ENCODE measurements at places on chromosomes 1 and 21.

DNA sequence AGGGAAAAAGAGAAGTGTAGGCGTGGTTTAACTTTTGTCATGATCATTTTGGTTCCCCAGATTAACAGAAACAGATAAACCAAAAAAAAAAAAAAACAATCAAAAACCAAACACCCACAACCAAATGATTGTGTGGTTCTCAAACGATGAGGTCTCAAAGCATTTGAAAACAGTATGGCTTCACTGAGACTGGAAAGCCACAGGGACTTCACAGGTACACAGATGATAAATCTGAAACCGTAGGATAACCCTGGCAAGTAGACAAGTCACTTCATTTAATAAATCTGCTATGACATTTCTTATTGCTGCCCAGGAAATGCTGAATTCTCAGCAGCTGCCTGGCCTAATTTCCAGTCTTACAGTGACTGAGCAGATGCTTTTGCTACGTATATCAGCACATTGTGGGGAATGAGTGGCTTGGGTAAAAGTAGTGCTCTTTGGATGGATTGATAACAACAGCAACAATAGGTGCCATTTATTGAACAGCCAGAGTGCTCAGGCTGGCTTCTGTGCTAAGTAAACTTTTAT lies 6.1 kb downstream of the ST6GALNAC3 start:
- DNase-seq = no peak

GRCh38 chr21:27371115-27371974 lies 404.5 kb upstream of the ADAMTS5 start:
- DNase-seq = no peak

- DNase-seq = no peak
These were observed 116.7 kb downstream of the LACTBL1 start for GRCh38 chr1:22855668-22856606.

DNA sequence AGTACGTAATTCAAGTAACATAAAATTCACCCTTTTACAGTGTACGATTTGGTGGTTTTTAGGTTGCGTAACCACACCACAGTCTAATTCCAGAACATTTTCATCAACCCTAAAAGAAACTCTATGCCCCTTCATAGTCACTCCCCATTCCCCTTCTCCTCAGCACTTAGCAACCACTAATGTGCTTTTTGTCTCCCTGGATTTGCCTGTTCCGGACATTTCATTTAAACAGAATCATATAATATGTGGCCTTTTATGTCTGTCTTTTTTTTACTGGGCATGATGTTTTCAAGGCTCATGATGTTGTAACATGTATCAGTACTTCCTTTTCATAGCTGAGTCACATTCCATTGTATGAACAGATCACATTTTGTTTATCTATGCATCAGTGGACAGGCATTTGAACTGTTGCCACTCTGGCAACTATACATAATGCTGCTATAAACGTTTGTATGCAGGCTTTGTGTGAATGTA lies 20.8 kb downstream of the OBSCN start:
- DNase-seq = no peak

DNA sequence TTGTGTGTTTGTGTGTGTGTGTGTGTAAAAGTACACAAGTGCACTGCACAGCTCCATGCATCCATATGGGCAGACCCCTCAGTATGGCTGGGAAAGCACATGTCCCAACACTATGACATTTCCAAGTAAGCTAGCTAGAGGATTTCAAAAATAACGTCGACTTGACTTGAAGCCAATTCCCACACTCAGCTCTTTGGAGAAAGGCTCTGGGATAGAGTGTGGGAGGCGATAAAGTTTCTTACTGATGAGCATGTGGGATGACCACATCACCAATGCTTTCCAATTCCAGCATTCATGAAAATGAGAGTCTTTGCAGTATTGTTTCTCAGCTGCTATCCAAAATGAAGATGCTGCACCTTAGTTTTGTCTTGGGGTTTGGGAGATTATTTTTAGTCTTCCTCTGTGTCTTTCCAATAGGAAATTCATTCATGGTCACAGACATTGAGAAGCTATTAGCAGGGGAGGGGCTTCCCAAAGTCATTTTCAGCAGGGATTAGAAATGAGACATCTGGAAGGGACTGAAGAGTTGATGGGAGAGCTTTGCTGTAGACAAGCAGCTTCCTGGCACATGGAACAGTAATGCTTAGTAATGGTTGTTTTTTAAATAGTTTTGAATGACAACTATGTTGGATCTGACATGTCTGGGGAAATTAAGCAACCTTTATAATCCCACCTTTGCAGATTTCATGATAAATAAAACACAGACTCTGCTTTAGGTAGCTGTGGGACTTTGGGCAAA lies 143.5 kb downstream of the ASTN1 start:
- no peak for DNase-seq
